ENCODE measurements at places on chromosomes 7 and 10. TPM values are rescaled to one million over a fixed set of nuclear protein-coding genes. Genes with fewer than 3 reads are reported as not detected.

MARCHF5 gene
- 8.5 TPM for total RNA-seq

DNA sequence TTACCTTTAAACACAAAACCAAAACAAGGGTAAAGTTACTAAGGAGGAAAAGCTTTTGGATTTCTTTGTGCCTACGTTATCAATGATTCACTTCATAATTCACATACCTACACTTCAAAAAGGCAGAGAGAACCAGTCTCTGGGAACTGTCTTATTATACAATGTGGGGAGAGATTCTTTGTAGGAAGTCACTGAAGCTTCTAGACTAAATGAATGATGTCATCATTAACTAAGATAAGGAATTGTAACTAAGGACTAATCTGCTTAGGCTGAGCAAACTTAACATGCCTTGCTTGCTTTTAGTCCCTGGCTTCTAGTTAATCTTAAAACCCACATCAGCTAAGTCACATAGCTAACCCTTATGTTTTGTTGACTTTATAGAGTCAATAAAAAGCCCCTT is 771.2 kb downstream of the NXPH1 start:
- DNase-seq: no peak

GRCh38 chr7:34208878-34209621 is 303.7 kb downstream of the BMPER start:
- no peak for DNase-seq

DNA sequence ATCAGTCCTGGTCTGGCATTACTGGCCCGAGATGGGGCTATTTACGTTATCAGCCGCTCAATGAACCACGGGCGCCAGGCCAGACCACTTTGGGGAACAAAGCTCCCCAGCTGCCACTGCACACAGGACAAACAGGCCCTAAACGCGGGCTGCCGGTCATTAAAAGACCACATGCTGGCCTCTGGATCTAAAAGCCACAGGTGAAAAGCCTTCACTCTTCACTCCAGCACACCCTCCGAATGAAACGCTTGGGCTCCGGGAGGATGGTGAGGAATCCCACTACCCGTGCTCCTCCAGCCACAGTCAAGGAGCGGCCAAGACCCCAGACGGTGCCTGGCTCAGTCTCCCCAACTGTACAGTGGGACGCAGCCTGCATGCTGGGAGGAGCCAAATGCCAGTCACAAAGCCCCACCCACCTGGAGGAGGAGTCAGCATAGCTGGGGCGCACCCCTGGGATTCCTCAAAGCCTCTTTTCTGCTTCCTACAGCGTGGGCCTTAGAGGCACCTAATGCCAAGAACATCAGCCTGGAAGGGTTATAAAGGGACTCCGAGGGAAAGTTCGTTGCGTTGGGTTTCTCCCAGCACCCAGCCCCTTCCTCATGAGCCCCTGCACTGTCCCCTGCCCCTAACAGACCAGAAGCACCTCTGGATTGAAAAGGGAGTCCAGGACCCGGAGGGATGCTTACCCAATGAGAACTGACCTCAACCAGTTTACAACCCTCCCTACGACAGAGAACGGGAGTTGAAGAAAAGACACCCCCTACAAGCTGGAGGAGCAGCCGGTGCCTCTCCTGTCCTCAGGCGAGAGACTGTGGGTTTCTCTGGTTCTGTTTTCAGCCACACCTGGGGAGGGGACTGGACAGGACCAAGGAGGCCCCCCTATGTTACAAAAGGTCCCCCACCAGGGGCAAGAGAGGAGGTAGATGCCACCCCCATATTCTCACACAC is 4.7 kb downstream of the PDGFA start:
- DNase-seq: no peak

DNA sequence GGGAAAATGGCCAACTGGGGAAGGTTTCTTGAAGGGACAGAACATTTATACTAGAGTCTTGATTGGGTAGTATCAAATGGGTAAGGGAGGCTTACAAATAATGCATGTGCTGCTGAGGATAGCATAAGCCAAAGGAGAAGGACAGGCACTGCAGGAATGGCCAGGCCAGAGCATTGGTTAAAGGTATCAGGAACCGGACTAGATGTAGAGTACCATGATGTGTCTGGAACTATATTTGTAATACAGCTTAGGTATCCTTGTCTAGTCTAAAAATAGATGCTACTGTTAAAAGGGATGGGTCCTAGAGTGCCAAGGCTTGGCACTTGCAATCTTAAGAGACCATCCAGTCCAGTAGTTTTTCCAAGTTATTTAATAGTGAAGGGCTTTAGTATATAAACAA is 20.3 kb downstream of the TMEM243 start:
- DNase-seq: no peak

- no peak for DNase-seq
These were observed 53.7 kb upstream of the DPYSL4 start for GRCh38 chr10:132133005-132133404.

MUC12 gene
- not detected for total RNA-seq

DNA sequence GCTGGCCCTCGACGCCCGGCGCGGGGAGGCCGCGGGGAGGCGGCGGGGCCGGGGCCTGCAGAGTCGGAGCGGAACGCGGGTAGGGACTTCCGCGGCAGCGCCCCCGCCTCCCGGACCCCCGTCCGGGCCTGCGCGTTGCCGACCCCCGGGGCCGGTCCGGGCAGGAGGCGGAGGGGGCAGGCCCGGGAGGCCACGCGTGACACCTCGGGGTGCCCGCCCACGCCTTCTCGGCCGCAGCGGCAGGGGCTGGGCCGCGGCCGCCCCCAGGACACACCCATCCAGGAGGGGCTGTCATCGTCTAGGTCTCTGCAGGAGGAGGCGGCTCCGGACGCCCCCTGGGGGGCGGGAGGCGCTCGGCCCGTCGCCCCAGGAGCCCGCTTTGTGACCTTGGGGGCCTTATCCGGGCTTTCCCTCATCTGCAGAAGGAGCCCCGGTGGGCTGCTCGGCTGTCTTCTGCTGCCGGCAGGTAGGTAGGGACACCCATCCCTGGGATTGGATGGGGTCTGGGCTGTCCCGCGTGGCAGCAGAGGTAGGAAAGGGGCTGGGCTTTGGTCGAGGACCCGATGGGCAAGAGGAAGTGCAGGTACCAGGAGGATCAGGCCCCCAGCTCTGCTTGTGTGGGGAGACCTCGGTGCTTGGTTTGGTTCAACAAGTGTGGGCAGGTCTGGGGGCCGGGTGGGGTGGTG is 569 bp downstream of the ZNF316 start:
- DNase-seq: no peak

- DNase-seq: no peak
These were observed 46.1 kb upstream of the FMC1 start for GRCh38 chr7:139294951-139295575.

VWA2 gene
- total RNA-seq: not detected

CDNF gene
- 1.1 TPM for total RNA-seq

CALHM3 gene
- not detected for total RNA-seq

GRM3 gene
- total RNA-seq: not detected

ZFAND4 gene
- total RNA-seq: 10.3 TPM

FKBP6 gene
- total RNA-seq: not detected

DNA sequence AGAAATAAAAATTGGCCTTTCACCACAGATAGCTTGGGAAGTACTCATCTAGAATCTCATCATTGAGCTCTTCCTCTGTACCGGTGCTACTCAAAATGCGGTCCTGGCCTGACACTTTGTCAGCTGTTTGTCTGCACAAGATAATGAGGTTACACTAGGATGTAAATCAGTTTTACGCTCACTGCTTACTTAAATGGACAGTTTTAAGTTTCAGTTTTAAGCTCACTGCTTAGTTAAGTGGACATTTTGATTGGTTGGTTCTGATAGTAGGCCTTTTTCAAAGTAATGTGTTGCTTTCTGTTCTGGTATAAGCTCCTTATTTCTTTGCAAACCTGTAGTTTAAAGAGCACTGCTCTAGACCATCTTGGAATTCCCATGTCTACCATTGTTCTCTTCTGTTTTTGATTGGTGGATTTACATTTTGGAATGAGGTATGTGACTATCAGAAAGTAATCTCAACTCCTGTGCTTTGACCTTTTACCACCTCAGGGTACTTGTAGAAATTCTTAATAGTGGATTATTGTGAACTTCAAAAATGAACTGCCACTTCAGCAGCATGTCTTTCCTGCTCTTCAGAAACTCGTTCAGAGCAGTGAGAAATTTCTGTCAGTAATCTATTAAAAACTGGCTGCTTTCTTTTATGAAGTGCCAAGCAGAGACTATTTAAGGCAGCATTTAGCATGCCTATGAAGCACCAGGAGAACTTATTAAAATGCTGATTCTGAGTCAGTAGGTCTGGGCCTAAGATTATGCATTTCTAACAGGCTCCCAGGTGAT is 55.0 kb downstream of the C1GALT1 start:
- DNase-seq: no peak

DNA sequence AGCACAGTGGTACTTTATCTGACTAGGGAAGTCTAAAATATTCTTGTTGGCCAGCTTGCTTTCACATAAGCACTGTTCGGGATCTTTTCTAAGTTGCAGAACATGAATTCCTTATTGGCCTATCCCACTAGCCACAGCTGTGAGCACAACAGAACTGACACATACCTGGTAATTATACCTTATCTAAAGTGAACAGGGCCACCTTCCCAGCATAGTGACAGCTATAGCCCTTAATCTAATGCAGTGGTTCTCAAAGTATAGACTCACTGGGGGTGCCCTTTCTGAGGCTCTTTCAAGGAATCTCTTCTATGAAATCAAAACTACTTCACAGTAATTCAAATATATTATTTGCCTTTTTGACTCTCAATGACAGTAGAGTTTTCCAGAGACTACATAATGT is 184.7 kb upstream of the KAT6B start:
- no peak for DNase-seq

DNA sequence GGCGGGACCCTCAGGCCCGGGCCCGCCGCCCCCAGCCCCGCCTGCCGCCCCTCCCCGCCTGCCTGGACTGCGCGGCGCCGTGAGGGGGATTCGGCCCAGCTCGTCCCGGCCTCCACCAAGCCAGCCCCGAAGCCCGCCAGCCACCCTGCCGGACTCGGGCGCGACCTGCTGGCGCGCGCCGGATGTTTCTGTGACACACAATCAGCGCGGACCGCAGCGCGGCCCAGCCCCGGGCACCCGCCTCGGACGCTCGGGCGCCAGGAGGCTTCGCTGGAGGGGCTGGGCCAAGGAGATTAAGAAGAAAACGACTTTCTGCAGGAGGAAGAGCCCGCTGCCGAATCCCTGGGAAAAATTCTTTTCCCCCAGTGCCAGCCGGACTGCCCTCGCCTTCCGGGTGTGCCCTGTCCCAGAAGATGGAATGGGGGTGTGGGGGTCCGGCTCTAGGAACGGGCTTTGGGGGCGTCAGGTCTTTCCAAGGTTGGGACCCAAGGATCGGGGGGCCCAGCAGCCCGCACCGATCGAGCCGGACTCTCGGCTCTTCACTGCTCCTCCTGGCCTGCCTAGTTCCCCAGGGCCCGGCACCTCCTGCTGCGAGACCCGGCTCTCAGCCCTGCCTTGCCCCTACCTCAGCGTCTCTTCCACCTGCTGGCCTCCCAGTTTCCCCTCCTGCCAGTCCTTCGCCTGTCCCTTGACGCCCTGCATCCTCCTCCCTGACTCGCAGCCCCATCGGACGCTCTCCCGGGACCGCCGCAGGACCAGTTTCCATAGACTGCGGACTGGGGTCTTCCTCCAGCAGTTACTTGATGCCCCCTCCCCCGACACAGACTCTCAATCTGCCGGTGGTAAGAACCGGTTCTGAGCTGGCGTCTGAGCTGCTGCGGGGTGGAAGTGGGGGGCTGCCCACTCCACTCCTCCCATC is 82.7 kb downstream of the PAX2 start:
- DNase-seq: no peak

DNA sequence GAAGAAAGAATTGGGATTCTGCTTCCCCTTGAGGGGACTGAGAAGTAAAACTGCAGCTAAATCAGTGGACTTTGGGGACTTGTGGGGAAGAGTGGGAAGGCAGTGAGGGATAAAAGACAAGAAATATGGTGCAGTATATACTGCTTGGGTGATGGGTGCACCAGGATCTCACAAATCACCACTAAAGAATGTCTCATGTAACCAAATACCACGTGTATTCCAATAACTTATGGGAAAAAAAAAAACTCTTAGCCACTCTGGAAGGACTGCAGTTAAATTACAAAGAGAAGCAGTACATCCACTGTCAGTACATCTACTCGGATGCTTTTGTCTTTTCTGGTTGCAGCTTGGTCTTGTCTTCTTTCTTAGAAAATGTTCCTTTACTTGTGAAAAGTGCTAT is 27.4 kb upstream of the GOT1 start:
- DNase-seq: no peak

GSAP gene
- total RNA-seq: 6.4 TPM

TAC1 gene
- not detected for total RNA-seq

DNA sequence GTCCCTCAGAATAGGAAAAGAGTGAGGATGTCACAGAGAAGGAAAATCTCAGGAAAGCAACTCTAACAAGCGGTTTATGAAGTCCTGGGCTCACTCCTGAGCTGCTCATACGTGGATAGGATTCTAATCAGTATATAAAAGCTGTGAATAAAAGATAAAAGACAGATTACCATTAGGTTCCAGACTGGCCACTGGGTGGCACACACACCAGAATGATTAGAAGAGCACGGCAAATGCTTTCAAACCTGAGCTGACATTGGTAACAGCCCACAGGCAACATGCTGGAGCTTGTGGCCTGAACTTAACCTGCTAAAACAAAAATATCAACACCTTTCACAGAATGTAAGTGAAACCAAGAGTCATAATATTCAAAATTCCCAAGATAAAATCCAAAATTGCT is 370.8 kb downstream of the GRID1 start:
- DNase-seq: no peak

DNA sequence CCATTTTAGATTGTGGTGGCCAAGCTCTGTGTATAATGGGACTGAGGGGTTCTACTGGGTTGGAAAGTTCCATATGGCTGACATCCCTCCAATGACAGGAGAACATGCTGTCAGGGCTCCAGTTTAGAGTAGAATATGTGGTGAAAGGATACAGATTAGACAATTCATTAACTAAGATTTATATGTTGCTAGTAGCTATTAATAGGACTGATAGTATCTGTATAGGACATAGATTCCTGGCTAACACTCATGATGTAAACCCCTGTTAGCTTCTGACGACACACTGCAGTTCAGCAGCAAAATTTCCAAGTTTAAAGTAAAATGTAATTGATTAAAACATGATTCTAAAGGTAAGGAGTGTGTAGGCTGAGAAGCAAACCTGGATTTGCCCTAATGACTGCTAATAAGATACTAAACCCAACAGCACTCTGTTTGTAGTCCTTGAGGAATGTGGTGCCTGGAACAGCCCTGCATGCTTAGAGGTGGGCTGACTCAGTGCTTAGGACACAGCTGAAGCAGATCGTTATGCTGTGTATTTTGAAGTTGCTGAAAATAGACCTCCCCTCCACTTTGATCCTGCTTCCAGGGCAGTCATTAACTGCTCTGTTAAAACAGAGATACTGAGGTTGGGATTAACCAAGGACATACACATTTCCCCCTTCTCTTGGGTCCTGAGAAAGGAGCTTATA is 1129.6 kb downstream of the SORCS3 start:
- DNase-seq: no peak

ACSM6 gene
- not detected for total RNA-seq

CCL24 gene
- total RNA-seq: not detected

CRYGN gene
- 0.90 TPM for total RNA-seq

- DNase-seq: no peak
These were observed 46.7 kb upstream of the SPOCK2 start for GRCh38 chr10:72134785-72135767.

TMUB1 gene
- total RNA-seq: 53.6 TPM

GRCh38 chr7:16210171-16210570 is 211.2 kb downstream of the CRPPA start:
- no peak for DNase-seq

- DNase-seq: no peak
These were observed 731.8 kb downstream of the PHTF2 start for GRCh38 chr7:78530351-78530750.

Data from right atrium auricular region (tissue), 2 donors.